ENCODE measurements at places on chromosomes 12 and 14.

- no peak for DNase-seq
Measured at GRCh38 chr12:76711241-76711640, 52.7 kb upstream of the ZDHHC17 start.

- no peak for DNase-seq
Measured at GRCh38 chr14:77151245-77151644, 9.7 kb upstream of the ZDHHC22 start.

- no peak for DNase-seq
Measured at GRCh38 chr12:12997156-12997555, 2.9 kb downstream of the HEBP1 start.

DNA sequence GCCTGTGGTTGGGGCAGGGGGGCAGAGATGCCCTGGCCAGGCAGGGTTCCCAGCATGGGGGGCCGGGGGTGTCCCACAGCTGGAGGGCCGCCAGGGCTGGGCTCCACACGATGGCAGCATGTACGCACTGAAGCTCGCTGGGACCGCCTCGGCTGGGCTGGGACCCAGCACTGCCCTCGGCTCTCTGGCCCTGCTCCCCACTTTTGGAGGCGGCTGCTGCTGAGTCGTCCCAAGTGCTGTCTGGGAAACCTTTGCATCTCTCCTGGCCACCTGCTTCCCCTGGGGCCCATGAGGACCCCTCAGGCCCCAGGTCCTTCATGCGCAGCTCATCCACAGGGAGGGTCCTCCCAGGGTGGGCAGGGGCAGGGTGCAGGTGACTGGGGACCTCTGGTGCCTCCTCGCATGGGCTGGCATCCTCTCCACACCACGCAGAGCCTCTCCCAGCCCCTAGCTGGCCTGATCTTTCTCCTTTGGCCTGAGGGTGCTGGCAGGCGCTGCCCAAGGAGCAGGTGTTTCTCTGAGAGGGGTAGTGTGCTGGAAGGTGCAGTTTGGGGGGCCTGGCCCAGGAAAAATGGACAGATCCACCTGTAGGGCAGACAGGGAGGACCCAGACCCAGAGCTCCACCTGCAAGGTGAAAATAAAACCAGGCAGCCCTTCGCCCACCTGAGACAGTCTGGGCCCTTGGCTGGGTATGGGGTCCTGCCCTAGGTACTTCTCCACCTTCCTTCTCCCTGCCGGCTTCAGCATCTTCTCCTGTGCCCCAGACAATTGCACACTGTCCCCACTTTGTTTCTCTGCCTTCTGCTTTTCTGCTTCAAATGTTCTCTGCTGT lies 46.9 kb downstream of the DLK1 start:
- no peak for DNase-seq

DNA sequence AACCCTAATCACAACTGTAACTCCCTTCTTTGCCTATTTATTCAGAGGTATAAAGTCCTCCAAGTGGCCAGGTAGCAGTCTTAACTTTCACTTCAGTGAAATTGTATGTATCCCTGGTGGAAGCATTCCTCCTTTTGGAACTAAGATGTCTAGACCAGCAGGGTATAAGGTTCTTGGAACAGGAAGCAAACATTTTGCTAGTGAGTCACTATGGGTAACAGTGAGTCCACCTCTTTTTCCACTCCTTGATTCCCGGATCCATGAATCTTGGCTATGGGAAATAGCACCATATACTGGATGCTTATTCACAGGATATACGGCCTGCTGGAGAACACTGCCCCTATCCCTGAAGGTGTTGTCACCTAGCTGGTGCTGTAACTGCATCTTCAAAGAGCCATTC lies 80.2 kb downstream of the KCNA5 start:
- no peak for DNase-seq

Data from AG09319 (cell line).